ENCODE measurements at places on chromosomes 6 and 20.

DNA sequence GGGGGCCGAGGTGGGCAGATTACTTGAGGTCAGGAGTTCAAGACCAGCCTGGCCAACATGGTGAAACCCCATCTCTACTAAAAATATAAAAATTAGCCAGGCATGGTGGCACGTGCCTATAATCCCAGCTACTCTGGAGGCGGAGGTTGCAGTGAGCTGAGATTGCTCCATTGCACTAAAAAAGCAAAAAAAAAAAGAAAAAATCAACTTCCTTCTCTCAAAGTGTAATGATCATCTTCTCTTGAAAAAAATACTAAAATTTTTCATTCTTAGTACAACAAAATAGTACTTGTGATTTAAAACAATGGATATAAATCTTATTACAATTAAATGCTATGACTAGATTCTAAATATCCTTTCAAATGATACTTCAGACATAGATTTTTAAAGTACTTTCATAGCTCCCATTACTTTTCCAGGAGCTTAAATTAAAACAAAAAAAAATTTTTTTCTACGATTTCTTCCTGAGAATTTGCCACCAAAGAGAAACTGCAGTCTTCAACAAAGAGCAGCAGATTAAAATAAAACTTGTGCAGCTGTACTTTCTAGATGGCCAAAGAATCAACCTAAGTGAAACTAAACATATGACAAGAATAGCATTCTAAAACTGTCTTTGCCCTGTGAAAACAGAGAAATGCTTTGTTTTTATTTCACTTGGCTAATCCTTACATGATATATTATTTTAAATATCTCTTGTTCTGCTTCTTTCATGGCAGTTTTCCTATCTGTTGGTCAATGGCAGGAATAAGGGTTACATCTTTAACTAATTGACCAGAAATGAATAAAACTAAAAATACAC is 75.2 kb downstream of the MAP3K5 start:
- no peak for DNase-seq

DNA sequence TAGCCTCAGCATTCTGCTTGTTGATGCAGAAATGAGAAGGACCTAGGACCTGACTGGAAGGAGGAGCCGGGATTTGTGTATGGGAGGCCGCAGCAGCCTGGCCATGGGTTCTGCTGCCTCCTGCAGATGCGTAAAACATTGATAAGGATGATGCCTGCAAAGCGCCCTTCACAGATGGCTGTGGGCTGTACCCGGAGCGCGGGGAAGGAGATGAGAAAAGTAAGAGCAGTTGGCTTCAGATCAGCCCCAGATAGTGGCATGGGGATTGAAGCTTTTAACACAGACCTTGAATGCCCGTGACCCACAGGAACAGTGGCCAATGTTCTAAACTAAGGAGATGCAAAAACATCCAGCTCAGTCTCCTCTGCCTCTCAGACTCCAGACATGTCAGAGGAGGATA is 136.4 kb upstream of the KCNG1 start:
- no peak for DNase-seq

DNA sequence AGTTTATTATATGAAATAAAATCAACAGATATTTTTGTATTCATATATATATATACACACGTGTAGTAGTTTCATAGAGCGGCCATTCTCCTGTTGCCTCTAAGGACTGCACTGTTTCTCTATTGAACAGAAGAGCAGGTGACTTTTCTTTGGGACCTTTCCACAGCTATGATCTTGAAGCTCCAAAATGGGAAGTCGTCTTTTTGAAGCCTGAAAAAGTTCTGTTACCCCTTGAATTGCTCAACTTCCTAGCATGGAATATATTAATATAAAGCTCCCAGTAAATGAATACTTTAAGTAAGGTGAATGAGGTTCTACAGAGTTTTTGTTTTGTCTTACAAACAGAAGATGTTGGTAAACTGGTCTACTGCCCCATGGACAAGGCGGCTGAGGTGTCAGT is 42.2 kb upstream of the ADTRP start:
- no peak for DNase-seq

- DNase-seq, result no peak
Observed at GRCh38 chr6:42522942-42523814, 40.7 kb upstream of the UBR2 start.

DNA sequence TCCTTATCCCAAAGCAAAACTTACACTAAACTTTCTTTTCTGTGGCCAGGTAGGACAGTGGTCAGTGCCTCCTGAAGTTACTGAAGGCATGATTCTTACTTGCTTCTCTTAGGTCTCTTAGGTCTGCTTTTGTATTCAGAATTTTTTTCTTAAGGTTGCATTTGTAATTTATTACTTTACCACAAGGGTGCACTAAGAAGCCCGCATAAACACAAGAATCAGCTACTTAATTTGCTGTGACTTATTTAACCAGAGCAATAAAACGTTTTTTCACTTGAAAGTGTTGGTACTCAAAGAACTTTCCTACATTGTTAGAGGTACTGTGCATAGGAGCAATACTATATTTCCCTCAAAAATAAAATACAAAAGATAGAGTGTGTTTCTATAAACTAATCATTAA is 75.4 kb upstream of the LAMA2 start:
- DNase-seq, result peak; percentile 17

DNA sequence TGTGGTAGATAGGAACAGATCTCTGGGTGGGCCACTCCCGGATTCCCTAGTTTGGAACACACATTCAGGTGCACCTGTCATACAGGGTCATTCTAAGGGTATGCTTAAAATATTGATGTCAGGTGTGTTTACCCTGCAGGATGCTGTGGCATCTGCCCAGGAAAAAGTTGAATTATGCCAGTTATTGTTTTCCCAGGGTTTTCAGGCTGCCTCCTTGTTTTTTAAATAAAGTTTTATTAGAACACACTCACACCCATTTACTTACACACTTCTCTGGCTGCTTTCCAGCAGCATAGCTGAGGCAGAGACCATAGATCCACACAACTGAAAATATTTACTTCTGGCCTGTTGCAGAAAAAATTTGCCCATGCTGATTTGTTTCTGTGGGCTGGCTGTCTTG is 76.5 kb downstream of the PHACTR3 start:
- no peak for DNase-seq

- DNase-seq, result peak; percentile 64
Observed at GRCh38 chr20:57289391-57290177, 23.1 kb upstream of the BMP7 start.

GRCh38 chr20:9269280-9269971 is 200.5 kb downstream of the PLCB4 start:
- DNase-seq, result no peak

DNA sequence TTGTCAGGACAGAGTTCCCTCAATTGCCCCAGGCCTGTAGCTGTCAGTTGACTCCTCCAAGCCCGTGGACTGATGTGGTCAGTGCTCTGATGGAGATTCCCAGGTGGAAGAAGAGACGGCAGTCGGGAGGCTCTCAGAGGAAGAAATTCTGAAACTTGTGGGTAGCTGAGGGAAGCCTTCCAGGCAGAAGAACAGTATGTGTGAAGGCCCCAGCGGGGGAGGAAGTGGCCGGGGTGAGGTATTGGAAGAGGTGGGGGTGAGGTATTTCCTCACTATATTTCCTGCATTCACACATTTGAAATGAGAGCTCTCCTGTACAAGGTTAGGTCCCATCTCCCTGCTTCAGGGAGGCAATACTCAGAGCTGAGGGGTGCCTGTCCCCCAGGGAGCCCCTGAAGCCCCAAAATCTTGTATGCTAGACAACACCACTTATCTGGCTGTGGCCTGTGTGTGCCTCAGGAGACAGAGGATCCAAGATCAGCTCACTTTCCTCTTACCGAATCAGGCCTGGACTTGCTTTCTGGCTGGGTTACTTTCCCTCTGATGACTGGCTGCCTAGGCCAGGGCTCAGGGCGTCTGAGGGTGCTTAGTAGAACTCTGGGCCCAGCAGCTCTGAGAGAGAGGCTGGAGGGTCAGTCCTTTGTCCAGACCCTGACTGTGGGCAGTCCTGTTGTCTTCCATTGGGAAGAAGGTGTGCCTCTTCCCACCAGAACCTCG is 49.3 kb upstream of the MYL9 start:
- DNase-seq, result no peak

GRCh38 chr6:139895205-139895793 is 520.9 kb upstream of the CITED2 start:
- no peak for DNase-seq

DNA sequence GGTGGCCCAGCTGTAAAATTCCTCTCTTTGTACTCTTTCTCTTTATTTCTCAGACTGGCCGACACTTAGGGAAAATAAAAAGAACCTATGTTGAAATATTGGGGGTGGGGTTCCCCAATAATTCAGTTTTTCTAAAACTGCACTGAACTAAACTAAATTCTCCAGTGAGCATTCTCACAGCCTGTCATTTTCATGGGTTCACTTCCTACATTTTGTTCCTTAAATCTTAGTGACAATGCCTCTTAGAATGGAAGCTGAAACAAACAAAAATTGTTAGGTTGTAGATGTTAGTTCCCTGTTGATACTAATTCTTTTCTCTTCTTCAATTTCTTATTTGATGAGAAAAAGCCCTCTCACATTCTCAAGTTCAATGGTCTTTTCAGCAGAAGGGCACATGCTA is 35.8 kb upstream of the IFNGR1 start:
- no peak for DNase-seq

- DNase-seq, result no peak
Observed at GRCh38 chr20:41783423-41784208, 165.4 kb upstream of the CHD6 start.

GRCh38 chr6:53095716-53096115 is 30.5 kb downstream of the FBXO9 start:
- no peak for DNase-seq

DNA sequence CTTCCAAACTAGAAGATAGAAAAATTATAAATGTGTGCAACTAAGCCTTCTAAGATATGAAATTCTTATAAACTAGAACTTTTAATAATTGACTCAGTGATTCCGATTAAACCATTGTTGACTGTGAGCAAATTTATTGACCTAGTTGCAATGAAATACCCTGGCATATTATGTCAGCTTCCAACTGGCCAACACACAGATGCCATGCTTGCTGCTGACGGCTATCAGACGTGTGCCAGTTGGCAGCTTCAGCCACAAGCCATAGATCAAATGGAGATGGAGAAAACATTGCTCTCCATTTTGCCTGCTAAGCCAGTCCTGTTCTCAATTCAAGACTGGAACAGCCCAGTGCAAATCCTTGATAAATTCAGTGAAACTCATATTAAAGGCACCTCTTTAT is 101.7 kb upstream of the HDGFL1 start:
- no peak for DNase-seq

- no peak for DNase-seq
Observed at GRCh38 chr6:42911171-42912021, 4.5 kb upstream of the PTCRA start.

DNA sequence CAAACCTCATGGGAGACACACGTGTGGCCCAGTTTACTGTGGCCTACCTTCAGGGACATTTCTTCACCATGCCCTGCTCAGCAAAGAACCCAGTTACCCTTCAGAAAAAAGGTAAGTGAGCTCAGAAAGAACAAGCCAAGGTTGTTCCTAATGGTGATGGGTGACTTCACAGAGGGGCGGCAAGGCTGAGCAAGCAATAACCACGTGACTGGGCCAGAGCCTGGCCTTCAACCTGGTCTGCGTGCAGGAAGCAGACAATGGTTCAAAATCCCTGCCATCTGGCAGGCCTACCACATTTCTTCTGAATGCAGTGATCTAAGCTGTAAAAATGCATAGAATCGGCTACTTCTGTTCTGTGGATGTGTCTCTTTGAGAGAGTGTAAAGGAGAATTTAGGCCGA is 115.5 kb upstream of the CST7 start:
- no peak for DNase-seq

DNA sequence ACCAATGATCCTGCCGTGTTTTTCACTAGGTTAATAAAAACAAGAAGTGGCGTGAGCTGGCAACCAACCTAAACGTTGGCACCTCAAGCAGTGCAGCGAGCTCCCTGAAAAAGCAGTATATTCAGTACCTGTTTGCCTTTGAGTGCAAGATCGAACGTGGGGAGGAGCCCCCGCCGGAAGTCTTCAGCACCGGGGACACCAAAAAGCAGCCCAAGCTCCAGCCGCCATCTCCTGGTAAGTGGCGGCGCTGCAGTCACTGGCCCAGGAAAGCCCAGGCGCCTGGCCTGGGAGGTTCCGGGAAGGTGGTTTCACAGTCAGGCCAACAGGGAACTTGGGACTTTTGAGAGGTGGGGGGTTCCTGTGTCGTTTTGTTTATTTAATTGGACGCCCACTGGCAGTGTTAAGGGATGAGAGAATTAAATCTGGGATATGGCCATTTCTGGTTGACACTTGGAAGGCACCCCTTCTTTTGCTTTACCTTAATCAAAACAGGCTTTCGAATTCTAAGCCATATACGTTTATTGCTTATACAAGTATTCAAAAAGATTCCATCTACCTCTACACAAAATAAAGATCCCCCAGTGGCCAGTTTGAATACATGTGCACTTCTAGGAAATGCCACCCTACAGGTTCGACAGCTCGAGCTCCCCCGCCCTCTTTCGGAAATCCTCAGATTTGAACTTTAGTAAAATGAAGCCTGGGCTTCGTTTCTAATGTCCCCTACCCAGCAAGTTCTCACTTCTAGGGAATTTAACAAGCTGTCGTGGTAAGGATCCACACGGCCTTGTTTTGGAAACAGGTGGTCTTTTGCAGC is 138.9 kb downstream of the TMEM242 start:
- DNase-seq, result peak; percentile 89

DNA sequence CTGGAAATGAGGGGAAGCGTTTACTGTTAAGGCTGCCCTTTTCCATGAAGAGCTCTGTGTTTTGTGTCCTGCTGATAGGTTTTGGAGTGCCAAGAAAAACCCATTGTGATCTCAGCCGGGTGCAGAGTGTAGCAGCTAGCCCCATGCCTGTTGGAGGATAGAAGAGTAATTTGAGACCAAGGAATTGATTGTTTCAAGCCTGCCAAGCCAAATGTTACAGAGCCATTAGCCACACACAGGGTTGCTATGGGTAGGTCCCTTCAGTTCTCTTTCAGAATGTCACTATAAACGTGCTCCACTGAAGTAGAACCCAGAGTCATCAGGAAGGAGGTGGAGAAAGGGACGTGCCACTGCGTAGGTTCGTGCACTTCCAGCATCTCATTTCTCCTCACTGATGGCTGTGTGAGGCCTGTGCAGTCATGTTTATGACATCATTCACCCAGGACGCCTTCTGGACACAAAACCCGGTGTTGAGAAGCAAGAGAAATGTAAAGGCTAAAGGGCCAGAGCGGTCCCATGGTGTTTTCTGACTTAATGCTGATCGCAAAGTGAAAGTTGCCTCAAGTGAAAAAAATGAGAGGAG is 6.6 kb downstream of the GMPR start:
- DNase-seq, result no peak

DNA sequence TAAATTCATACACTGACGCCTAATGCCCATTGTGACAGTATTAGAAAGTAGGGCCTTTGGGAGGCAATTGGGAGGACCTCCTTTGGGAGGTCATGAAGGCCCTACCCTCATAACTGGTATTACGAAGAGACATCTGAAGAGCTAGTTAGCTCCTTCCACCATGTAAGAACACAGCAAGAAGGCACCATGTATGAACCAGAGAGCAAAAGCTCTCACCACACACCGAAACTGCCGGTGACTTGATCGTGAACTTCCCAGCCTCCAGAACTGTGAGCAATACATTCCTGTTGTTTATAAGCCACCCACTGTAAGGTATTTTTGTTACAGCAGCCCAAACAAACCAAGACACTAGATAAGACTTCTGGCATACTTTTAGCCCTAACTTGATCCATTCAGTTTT is 41.8 kb downstream of the GCLC start:
- DNase-seq, result no peak

GRCh38 chr6:90328004-90328403 is 31.4 kb upstream of the BACH2 start:
- DNase-seq, result no peak

GRCh38 chr20:2708665-2709064 is 16.1 kb downstream of the EBF4 start:
- DNase-seq, result no peak

- peak; percentile 80 for DNase-seq
Observed at GRCh38 chr6:30357678-30358540, 13.0 kb downstream of the RPP21 start.
